ENCODE measurements at places on chromosomes 11 and 22. TPM values are rescaled to one million over a fixed set of nuclear protein-coding genes. Genes with fewer than 3 reads are reported as not detected.

- no peak for DNase-seq
These were observed 4.5 kb upstream of the PES1 start for GRCh38 chr22:30596199-30596598.

- DNase-seq, result no peak
These were observed 128.4 kb downstream of the ARHGAP8 start for GRCh38 chr22:44880610-44881290.

- no peak for DNase-seq
These were observed 172.6 kb upstream of the CADM1 start for GRCh38 chr11:115676768-115677167.

- no peak for DNase-seq
These were observed 143.3 kb downstream of the DLG2 start for GRCh38 chr11:85483861-85484260.

Gene DDX25
- not detected for total RNA-seq

Gene MRGPRX3
- not detected for total RNA-seq

Gene LYVE1
- total RNA-seq, result 114 TPM

GRCh38 chr22:19110064-19110458 is 12.2 kb downstream of the DGCR2 start:
- no peak for DNase-seq

GRCh38 chr22:33018232-33018864 is 39.8 kb downstream of the SYN3 start:
- peak; percentile 73 for DNase-seq

Gene VWCE
- total RNA-seq, result 0.97 TPM

GRCh38 chr11:85685125-85685819 is 723 bp downstream of the CCDC89 start:
- DNase-seq, result peak; percentile 24

DNA sequence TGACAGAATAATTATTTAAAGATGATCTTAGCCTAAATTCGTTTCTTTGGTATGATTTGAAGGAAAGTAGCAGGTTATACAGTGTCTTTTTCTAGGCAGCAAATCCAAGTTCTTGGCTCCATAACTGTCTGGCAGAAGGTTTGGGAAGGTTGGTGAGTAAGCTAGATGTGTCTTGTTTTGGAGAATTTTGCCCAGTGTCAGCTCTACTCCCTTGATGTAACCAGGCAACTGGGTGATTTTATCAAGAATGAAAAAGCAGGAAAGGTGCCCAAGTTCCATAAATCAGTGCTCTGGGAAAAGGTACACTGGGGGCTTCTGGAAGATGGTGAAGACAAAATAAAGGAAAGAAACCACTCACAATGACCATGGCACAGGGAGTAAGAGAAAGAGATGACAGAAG is 71.5 kb upstream of the USP47 start:
- DNase-seq, result no peak

DNA sequence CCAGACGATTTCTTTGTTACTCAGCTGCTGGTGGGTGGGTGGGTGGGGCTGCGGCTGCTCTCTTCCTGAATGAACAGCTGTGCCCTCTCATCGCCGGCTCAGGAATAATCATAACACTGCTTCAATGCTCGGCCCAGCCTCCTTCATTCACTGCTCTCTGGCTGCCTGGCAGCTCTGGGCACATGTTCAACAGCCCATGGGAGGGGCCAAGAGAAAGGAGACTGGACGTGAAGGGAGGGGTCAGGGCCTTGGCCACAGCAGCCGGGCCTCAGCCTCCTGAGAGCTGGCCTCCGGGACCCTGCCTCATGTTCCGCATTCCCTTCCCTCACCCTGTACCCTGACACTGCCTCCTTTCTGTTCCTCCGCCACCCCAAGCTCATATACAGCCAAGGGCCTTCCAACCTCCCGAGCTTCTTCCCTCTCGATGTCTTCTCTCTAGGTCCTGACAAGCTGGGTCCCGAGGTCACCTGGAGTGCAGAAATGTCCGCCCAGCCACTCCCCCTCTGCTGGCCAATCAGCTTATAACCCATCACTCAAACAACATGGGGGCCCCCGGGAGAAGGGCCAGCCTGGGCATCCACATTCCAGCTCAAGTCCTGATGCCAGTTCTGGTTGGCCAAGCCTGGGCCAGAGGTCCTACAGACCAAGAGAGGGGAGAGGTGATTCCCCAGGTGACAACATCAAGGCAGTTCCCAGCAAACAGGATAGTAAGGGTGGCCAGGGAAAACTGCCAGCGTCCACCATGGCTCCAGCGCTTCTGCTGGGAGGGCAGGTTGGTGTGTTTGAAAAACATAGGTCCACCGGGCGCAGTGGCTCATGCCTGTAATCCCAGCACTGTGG is 3.2 kb upstream of the CSDC2 start:
- DNase-seq, result peak; percentile 94

Gene TRIM29
- total RNA-seq, result not detected

Gene MS4A7
- 35.5 TPM for total RNA-seq

Gene NRGN
- total RNA-seq, result 11.1 TPM

Gene LMO2
- total RNA-seq, result 9.9 TPM

DNA sequence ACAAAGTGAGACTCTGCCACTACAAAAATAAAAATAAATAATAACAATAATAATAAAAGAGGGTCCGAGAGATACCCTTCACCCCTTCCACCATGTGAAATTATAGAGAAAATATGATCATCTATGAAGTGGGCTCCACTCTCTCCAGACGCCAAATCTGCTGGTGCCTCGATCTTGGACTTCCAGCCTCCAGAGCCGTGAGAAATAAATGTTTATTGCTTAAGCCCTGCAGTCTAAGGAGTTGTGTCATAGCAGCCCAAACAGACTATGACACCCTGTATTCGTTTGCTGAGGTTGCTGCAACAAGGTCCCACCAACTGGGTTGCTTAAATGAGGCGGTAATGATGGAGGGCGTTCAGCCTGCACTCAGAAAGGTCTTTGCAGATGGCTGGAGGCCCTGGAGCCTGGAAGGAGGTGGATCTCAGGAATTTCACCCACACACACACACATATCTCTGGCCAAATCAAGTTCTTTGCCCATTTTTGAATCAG is 7.6 kb upstream of the SEPTIN5 start:
- no peak for DNase-seq

- DNase-seq, result no peak
These were observed 149.3 kb downstream of the CACNA1I start for GRCh38 chr22:39719559-39720450.

Gene OR5B21
- total RNA-seq, result not detected

- peak; percentile 14 for DNase-seq
These were observed 4.8 kb downstream of the TTLL12 start for GRCh38 chr22:43182118-43182517.

Gene TECTA
- 4.0 TPM for total RNA-seq

Gene FIBP
- 43.9 TPM for total RNA-seq

Gene VSIG2
- total RNA-seq, result 1.0 TPM

- DNase-seq, result no peak
These were observed 105.9 kb downstream of the NXPE2 start for GRCh38 chr11:114784216-114784615.

DNA sequence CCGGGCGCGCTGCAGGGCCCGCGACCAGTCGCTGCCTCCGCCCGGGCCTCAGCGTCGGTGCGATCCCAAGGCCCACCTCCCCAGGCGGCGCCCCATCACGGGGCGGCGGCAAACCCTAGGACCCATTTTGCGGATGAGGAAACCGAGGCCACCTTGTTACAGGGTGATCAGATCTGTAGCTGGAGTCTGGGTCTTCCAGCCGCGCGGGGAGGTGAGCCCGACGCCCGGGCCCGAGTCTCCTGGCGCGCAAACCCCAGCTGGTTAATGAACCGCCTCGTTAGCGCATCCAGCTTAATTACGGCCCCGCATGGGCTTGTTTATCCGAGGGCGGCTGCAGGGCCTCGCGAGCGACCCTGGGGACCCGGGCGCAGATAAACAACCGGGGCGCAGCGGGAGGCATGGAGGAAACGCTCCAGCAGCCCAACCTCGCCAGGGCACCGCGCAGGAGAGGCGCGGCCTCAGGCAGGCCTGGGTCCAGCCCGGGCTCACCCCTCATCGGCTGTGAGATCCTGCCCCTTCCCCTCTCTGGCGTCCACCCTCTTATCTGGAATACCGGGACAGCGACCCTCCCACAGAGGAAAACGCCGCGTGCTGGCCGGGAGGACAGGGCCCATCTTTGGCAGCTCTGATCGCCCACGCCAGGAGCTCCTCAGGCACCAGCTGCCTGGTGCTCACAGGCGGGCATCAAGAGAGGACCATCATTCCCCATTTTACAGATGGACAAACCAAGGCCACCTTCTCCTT is 14.7 kb downstream of the OTUB1 start:
- no peak for DNase-seq

GRCh38 chr22:46589141-46589748 is 30.9 kb upstream of the GRAMD4 start:
- no peak for DNase-seq

- no peak for DNase-seq
These were observed 110.9 kb downstream of the MAML2 start for GRCh38 chr11:96232132-96232531.

Gene ENTHD1
- not detected for total RNA-seq

- DNase-seq, result no peak
These were observed 3.0 kb downstream of the BACE1 start for GRCh38 chr11:117313091-117313490.

DNA sequence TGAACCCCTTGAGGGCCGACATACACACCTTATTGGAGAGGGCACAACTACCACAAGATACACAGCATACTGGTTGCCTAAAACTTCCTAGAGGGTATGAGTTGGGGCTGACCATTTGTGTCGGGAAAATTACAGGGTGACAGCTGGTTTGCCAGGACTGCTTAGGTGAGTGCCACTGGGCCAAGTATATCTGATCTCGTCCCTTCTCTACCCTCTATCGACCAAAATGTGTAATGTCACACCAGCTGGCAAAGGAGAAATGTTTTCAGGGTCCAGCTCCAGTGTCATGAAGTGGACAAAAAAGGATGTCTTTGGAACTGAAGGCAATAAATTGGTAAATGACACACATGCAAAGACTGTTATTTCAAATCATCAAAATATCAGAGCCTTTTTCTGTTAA is 126.1 kb downstream of the PGR start:
- no peak for DNase-seq

- no peak for DNase-seq
These were observed 2.4 kb upstream of the ASCC2 start for GRCh38 chr22:29840498-29840897.

Gene MYEOV
- total RNA-seq, result not detected

DNA sequence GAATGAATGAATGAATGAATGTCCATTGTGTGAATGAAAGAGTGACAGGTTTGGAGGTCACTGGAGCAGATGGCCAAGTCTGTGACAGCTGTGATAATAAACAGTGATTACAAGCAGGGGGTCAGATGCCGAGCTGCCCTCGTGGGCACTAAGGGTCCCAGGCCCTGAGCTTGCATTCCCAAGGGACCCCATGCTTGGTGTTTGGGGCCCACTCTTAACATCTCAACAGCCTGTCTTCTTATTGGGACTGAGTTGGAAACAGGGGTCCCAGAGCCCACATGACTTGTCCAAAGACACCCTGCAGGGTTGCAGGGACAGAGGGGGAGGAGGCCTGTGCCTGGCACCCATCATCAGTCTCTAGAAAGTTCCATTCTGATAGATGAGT is 12.0 kb upstream of the ANO1 start:
- DNase-seq, result no peak

Gene CABP7
- not detected for total RNA-seq

DNA sequence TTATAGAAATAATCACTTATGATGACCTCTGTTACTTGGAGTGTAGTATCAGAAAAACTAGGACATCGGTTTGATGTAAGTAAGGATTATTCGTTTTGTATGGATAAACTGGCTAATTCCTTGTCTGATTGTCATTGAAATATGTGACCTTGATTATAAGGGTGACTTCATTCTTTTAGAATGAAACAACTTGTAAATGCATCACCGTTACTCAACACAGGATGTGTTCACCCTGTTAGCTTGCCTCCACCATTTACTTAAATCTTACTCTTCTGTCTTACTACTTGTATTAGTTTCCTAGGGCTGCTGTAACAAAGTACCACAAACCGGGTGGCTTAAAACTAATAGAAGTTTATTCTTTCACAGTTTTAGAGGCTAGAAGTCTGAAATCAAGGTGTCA is 7.9 kb downstream of the SFI1 start:
- no peak for DNase-seq

Gene SCUBE2
- 2.9 TPM for total RNA-seq

Gene RFPL1
- not detected for total RNA-seq

Gene MCAT
- total RNA-seq, result 12.5 TPM

DNA sequence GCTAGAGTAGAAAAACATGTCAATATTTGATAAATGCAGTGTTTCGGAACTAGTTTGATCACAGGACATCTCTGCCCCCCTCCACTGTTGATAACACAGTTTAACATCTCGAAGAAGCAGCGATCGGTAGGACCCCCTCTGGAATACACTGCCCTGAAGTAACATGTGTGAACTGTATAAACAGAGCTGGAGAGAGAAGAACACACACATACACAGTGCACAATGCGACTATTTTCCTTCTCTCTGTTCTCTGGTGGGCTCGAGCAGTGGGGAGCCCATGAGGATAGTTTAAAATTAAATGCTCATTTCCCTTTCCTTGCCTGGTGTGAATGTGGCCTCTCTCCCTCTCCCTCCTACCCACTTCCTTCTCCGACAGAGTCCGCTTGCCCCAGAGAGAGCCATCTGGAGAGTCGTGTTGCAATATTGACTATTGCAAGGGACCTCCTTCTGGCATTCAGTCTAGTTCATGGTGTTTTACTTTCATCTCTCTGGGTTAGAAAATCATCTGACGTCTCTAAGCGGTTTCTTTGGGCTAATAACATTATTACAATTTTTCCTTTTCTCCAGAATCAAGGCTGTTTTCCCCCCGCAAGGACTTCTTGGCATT is 51.6 kb upstream of the BARX2 start:
- peak; percentile 43 for DNase-seq

DNA sequence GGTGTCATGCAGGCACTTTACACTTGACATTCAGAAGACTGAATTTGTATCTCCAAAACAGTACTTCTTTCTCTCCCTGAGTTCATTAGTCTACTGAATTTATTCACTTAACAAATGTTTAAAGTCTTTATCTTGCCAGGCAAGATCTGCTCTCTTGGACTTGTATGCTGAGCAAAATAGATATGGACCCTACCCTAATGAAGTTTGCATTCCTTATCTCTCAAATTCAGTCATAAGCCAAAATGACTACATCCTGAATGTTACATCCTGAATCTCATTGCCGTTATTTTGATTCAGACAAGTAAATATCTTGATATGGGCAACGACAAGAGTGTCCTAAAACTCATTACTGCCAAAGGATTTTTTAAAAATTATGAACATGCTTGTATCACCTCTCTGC is 29.7 kb downstream of the FAR1 start:
- no peak for DNase-seq

DNA sequence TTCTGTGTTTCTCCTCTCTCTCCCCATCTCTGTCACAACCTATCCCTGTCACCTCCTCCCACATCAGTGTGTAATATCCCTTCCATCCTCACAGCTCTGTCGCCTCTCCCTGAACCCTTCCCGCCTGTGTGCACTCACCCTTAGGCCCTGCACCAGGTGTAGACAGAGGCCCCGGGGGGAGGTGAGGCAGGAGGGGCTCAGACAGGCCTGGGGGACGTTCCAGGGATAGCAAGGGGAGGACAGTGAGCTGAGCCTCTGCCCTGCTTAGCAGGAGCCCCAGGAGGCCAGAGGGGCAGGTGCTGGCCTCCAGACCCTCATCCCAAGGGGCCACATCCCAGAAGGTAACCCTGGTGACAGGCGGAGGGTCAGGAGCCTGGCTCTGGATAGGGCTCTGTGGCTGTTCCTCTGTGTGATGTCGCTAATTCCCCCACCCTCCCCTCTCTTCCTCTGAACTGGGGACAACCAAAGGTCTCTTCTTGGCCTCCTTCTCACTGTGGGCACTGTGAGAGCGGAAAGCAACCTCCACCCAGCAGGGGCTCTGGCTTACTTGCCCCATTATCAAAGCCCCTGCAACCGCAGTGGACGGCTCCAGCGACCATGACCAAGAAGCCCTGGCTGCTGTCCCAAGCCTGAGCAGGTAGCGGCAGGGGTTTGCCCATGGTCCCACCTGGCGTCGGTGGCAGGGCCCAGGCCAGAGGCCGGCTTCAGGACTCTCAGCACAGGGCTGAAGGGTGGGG is 35.7 kb downstream of the KCNJ4 start:
- DNase-seq, result no peak
